ENCODE measurements at places on chromosomes 7 and 10.

DNA sequence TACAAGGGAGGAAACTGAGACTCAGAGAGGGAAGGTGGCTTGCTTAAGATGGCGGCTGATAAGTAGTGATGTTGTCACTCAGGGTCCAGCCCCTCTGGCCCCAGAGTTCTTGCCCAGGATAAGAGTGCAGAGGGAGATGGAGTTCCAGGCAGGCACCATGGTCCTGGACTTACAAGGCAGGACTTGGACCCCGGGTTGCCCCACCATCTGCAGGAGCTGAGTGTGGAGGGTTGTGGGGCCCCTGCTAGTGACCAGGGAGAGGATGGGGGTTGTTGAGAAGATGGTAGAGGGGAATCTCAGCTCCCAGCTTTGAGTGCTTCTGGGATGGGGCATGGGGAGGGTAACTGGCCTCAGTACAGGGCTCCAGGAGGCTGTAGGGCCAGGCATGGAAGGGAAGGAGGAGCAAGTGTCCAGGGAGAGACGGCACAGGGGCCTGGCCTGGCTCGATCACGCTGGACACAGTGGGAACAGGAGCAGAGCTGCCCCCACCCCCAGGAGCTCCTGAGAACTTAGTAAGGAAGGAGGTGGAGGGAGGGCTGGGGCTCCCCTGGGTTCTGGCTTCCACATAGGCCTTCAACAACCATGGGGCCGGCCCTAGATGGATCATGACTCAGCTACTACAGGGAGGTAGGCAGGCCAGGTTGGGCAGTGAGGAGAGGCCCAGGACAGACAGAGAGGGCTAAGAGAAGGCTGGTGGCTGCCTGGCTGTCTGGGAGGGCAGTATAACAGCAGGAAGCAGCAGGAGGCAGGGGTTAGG lies 28.2 kb downstream of the PPIF start:
- DNase-seq, result no peak

DNA sequence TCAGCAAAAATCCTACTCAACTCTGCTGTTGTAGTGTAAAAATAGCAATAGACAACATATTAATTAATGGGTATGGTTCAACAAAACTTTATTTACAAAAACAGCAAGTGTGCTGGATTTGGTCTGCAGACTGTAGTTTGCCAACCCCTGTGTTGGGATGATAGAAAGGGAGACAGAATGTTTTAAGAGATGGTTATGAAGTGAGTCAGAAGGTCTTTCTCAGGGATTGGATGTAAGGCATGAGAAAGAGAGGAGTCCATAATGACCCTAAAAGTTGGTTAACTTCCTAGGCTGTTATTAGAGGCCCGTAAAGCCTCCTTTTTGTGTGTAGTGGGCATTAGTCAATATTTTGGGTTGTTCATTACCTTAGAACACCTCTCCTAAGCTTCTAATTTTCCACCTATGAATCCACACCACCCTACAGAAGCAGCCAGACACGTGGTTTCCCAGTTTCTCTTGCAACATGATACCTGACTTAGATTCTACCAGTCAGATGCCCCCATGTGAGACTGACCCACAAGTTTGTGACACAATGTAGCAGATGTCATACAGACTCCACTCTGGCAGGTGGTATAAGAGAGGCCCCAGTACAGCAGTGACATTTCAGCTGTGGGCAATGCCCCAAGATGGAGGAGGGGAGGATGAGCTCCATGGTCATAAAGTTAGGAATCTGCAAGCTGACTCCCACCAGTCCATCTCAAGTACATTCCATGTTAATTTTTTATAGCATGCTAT lies 1015.6 kb downstream of the KCNMA1 start:
- no peak for DNase-seq

- DNase-seq, result no peak
Observed at GRCh38 chr7:25260862-25261494, 32.7 kb upstream of the NPVF start.

GRCh38 chr10:119642556-119643111 lies 8.5 kb upstream of the BAG3 start:
- no peak for DNase-seq

- no peak for DNase-seq
Observed at GRCh38 chr10:78277314-78278057, 243.8 kb downstream of the RPS24 start.

DNA sequence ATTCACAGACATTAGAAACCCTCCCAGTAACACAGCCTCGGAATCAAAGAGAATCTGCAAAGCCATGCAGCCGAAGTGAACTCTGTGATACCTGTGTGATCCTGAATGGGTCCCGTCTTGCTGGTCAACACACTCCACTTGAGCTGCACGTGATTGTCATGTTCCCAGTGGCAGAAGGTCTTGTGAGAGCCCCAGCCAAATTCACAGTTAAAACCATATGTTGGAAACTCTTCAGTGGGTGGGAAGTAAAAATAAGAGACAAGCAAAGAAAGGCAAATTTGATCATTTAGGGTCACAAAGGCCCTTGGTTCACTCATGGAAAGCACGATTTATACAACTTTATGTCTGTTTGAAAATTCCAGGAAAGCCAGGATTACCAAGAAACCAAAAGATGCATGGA lies 142.3 kb downstream of the NRP1 start:
- DNase-seq, result no peak

- no peak for DNase-seq
Observed at GRCh38 chr7:8154272-8154671, 107.7 kb downstream of the ICA1 start.

DNA sequence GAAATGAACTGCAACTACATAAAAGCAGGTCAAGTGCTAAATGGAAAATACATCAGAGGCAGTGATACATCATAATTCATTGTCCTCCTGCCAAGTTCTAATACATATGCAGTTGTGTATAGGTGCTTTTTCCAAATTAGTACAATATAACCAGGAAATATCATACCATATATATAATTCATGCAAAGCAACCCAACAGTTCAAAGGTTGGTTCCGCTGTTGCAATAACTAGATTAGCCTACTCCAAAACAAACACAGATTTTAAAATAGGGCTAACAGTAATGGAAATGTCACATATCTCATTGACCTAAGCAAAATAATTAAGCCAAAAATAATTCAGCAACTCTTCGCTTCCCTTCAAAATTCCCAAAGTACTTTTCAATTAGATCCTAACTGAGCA lies 88.9 kb upstream of the NEBL start:
- DNase-seq, result no peak

GRCh38 chr7:115676080-115676479 lies 354.5 kb downstream of the TFEC start:
- DNase-seq, result no peak

- no peak for DNase-seq
Observed at GRCh38 chr7:44261240-44261639, 60.5 kb downstream of the YKT6 start.

- no peak for DNase-seq
Observed at GRCh38 chr7:64874562-64875250, 28.4 kb upstream of the ZNF273 start.

DNA sequence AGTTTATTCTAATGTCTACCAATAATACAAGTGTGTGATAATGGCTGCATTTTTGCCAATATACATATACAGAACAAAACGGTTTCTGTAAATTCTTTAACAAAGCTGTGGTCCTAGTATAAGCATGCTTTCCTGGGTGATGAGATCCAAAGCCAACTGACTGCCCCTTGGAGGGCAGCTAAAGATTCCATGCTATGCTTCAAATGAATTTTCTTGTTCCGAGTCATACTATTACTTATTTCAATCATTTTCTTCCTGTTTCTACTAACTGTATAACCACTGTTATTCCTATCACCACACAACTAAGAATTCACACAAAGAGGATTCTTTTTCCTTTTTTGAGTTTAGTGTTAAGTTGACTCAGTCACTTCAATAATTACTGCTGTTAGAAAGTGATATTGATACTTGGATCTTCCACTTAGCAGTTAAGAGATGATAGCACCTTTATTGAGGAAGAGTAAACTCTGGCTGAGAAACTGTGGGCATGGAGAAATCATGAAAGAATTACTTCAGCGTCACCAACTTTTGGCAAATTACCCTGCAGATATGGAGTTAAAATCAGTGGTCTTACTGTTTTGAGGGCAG lies 197.5 kb downstream of the ARL4A start:
- DNase-seq, result no peak

DNA sequence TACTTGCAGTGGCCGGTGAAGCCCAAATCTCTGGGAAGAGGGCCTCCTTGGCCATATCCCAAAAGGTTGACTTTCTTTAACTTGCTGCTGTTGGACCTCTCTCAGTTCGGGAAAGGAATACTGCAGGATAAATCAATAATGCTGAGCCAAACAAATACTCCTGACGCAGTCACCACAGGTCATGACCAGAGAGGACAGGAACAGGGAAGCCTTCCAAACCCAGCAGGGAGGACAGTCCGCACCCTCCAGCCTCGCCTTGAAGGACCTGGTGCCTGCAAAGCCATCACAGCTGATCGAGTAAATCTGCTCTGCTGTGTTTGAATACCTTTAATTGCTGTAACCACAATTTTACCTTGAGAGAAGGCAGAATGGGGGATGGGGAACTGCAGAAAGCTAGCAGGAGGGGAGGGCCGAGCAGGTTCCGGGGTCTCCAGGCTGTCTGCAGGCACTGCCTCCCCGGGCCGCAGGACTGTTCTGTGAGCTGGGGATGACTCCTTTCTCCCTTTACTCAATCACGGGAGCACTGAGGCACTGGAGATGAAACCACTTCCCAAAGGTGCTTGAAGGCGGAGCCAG lies 20.8 kb upstream of the INSIG1 start:
- DNase-seq, result no peak

DNA sequence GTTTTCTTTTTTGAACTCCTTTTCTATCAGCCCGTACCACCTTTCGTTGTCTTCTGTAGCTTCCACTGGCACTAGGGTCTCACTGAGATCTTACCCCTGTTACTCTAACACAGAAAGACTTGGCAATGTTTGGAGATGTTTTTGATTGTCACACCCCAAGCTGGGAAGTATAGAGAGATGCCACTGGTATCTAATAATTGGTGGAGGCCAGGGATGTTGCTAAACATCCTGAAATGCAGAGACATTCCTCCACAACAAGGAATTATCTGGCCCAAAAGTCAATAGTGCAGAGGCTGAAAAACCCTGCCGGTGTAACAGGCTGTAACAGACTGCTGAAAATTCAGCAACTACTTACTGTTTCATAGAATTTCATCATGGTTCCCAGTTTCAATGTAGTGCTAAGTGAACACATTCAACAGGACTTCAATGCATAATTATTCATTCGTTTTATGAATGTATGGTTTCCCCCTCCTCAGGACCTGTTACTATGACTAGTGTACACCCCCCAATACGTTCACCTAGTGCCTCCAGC lies 115.9 kb downstream of the TRIM24 start:
- no peak for DNase-seq

- DNase-seq, result no peak
Observed at GRCh38 chr7:65441010-65441409, 67.4 kb downstream of the ZNF92 start.

GRCh38 chr10:71525721-71526120 lies 129.0 kb downstream of the CDH23 start:
- DNase-seq, result no peak

DNA sequence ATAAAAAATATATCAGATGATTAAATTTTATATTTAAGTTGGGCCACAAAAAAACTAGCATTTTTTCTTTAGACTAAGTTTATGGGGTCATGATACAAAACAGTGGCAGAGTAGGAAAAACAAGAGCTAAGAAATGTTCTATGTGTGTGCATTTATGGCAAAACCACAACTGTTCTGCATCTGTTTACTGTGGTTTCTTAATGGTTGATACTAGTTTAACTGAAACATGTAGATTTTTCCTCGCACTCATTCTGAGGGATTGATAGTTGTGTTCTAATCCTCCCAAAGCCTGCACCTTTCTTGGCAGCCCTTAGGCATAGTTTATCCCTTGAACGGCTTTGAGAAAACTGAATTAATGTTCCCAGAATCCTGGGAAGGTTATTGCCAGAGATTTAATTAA lies 66.6 kb upstream of the PHYHIPL start:
- DNase-seq, result no peak

DNA sequence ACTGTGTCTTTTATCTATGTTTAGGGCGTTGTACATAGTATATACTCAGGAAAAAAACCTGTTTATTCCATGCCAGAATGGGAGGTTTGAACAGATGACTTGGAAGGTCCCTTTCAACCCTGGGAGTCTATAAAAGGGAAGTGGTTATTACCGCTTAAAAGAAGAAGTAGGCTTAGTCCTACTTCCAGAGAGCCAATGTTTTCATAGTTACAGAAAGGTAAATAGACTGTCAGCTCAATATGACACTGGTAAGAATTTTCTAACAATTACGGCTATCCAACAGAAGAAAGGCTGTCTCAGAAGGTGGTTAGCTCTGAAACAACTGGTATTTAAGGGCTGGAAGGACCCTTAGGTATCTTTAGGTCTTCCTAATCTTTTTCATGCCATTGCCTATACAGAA lies 1.1 kb upstream of the TFAM start:
- no peak for DNase-seq

DNA sequence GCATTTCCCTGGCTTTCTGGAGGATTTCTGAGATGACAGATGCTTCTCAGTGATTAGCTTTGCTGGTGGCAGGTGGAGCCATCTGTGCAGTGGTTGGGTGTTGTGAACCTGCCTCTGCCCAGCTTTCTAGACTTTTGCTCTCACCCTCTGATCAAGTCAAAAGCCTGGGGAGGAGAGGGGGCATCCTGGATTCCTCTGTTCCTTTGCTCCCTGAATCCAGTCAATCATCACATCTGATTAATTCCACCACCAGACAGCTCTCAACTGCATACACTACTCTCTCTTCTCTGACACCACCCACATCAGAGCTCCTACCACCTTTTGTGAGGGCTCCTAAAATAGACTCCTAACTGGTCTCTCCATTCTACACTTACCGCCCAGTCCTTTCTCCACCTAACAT lies 283.5 kb downstream of the WDR11 start:
- DNase-seq, result no peak

DNA sequence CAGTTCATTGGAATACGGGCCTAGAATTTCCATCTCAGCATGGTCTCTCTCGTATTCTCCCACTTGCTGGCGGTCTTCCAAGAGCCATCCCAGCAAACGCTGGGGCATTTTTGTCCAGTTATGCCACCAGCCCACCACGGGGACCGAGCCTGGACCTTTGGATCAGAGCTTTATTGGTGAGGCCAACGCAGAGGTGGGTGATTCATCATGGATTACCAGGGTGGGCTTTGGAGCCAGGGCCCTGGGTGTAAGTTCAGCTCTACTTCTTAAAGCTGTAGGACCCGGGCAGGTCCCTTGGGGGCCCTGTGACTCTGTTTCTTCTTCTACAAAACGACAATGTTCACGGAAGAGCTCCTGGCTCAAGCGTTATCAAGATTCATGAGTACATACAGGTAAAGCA lies 22.7 kb upstream of the PITRM1 start:
- DNase-seq, result no peak

- no peak for DNase-seq
Observed at GRCh38 chr10:55351431-55351830, 550.4 kb upstream of the PCDH15 start.

GRCh38 chr10:78935697-78936407 lies 132.9 kb upstream of the ZMIZ1 start:
- DNase-seq, result no peak

GRCh38 chr7:68929781-68930261 lies 668.5 kb upstream of the AUTS2 start:
- no peak for DNase-seq
